Stimulated activated CD4-positive, alpha-beta T cell treated with anti-CD3 and anti-CD28 coated beads, Interleukin-4, amount 100 ng/mL, for 1 hour (primary cell): ENCODE measurements at places on chromosomes 4 and X.

GRCh38 chr4:3114377-3114776 lies 39.9 kb downstream of the HTT start:
- DNase-seq = no peak

DNA sequence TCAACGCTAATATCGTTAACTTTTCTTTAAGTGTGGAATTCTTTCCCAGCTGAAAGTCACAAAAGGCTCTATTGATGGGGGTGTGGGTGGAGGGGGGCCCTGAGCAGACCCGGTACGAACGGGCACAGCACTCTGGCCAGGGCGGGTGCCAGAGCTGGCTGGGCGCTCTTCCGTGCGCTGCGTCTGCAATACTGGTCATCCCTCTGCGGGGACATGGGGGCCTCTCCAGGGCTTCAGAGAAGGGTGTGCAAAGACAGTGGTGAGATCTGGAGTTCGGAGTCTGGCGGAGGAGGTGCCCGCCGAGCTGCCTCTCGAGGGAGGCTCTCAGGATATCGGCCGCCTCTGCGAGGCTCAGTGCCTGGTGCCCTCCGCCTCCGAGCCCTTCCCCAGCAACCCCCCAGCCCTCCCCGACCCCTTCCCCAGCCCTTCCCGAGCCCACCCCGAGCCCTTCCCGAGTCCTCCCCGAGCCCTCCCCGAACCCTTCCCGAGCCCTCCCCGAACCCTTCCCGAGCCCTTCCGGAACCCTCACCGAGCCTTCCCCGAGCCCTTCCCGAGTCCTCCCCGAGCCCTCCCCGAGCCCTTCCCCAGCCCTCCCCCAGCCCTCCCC lies 34.3 kb downstream of the FGFRL1 start:
- no peak for DNase-seq

DNA sequence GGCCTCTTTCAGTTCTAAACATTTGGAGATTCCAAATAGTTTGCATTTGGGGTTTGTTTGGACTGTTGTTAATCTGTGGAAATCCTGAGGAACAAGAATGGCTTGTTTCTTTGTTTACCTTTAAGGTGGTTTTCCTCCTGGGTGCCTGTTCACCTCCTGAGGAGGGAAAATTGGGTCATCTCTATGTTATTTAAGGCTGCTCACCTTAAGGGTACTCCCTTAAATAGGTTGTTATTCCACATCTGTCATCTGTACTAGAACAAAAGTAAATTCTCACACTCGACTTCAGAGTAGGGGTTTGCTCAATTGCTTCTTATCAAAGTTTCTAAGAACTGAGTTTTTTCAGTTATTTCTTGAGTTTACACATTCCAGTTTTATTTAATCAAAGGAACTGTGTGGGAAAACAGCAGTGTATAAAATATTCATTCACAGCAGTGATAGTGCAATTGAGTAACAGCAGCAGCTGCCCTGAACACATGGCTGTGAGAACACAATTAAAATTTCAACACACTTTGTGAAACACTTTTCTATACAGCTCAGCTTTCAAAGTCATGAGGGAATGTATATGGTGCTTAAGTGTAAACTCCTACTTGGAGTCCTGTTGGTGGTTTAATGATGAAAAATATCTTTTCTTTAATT lies 238.5 kb upstream of the PGRMC2 start:
- DNase-seq = no peak

DNA sequence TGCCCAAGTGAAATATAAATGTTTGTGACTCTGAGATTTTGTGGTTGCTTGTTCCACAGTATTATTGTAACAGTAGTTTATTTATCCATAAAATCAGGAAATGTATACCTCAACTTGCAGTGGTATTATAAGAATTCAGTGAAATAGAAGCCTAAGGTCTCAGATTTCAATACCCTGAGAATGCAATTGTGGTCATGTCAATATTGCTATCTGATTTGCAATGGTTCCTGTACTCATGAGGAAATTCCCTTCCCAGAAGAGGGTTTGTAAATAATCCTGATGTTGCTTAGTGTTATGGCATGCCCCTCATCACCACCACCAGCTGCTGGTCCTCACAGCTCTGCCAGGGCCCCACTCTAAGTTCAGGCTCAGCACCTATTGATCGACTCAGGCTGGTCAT lies 67.8 kb downstream of the SLC34A2 start:
- no peak for DNase-seq

GRCh38 chr4:10500776-10501175 lies 43.5 kb upstream of the ZNF518B start:
- DNase-seq = no peak

DNA sequence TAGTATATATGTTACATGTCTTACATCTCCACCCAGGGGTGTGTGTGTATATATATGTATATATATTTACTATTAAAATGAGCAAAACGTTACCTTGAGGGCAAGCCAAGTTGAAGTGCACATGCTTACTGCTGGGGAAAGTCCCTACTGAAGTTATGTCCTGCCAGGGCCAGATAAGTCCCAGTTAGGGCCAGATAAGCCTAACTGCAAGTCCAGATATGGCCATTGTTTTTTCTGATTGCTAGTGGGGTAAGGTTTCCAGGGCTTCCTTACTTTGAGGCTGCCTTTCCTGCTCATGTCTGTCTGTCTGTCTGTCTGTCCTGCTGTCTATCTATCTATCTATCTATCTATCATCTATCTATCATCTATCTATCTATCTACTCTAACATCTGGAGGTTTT lies 19.3 kb upstream of the ZNF81 start:
- DNase-seq = no peak

- no peak for DNase-seq
Measured at GRCh38 chr4:138632856-138633579, 382.6 kb upstream of the NOCT start.

DNA sequence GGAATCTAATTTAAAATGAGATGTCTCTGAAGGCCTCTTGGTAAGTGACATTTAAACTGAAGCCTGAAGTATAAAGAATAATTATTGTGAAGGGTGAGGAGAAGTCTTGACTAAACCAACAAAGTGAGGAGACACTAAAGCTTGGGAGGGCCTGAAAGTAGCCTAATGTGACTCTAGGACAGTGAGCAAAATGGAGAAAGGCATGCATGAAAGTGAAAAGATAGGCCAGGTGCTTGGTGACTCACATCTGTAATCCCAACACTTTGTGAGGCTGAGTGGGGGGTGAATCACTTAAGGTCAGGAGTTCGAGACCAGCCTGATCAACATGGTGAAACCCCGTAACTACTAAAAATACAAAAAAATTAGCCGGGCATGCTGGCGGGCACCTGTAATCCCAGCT lies 46.9 kb upstream of the SMARCAD1 start:
- no peak for DNase-seq
